Nasal cavity respiratory epithelium epithelial cell of viscerocranial mucosa (primary cell): ENCODE measurements at places on chromosomes 2 and 18. TPM values are rescaled to one million over a fixed set of nuclear protein-coding genes. Genes with fewer than 3 reads are reported as not detected.

TMEM198 gene
- total RNA-seq = 0.34 and 0.36 TPM in 2 replicates

PSMG2 gene
- 36.1 and 48.9 TPM in 2 replicates for total RNA-seq

HRH4 gene
- 0.21 and 0.34 TPM in 2 replicates for total RNA-seq

SUCLG1 gene
- total RNA-seq = 44.4 and 45.1 TPM in 2 replicates

CHCHD5 gene
- total RNA-seq = 4.9 and 10.6 TPM in 2 replicates

CRYBA2 gene
- total RNA-seq = not detected in 2 replicates

CMPK2 gene
- 0.34 and 0.57 TPM in 2 replicates for total RNA-seq

SGPP2 gene
- total RNA-seq = 13.0 and 45.8 TPM in 2 replicates

UGT1A8 gene
- under 0.01 and 0.14 TPM in 2 replicates for total RNA-seq

RUFY4 gene
- not detected in 2 replicates for total RNA-seq

BAZ2B gene
- total RNA-seq = 60.8 and 83.6 TPM in 2 replicates

TMEM169 gene
- total RNA-seq = 0.14 and 0.34 TPM in 2 replicates

ASPRV1 gene
- 0.21 and 0.34 TPM in 2 replicates for total RNA-seq

CD226 gene
- 0.34 and 1.8 TPM in 2 replicates for total RNA-seq

UGT1A3 gene
- 2.8 TPM in 1 of 2 replicates, not detected in the other for total RNA-seq

CCDC74B gene
- total RNA-seq = 0.34 and 1.00 TPM in 2 replicates

AQP12B gene
- total RNA-seq = not detected in 2 replicates

NT5DC4 gene
- 0.07 TPM in 1 of 2 replicates, not detected in the other for total RNA-seq

KCNJ3 gene
- total RNA-seq = not detected in 2 replicates

ST8SIA5 gene
- total RNA-seq = 0.07 TPM in 1 of 2 replicates, not detected in the other

IL37 gene
- not detected in 2 replicates for total RNA-seq

AFF3 gene
- total RNA-seq = under 0.01 TPM in 1 of 2 replicates, not detected in the other

ALLC gene
- total RNA-seq = not detected in 2 replicates

C1QL2 gene
- total RNA-seq = not detected in 2 replicates

RAMP1 gene
- 0.34 and 3.9 TPM in 2 replicates for total RNA-seq

SPP2 gene
- not detected in 2 replicates for total RNA-seq

ANKRD36 gene
- 8.5 and 20.7 TPM in 2 replicates for total RNA-seq

MAP2 gene
- 13.2 and 19.1 TPM in 2 replicates for total RNA-seq

TTC32 gene
- total RNA-seq = 5.1 and 6.2 TPM in 2 replicates

RRM2 gene
- 0.57 and 1.0 TPM in 2 replicates for total RNA-seq

UGT1A5 gene
- total RNA-seq = 2.3 TPM in 1 of 2 replicates, not detected in the other

CACNB4 gene
- total RNA-seq = under 0.01 and 0.43 TPM in 2 replicates

GKN1 gene
- not detected in 2 replicates for total RNA-seq

YES1 gene
- total RNA-seq = 162 and 241 TPM in 2 replicates

IL36RN gene
- 2.0 and 5.1 TPM in 2 replicates for total RNA-seq

CROCC2 gene
- not detected in 2 replicates for total RNA-seq

PDE1A gene
- 0.21 and 0.34 TPM in 2 replicates for total RNA-seq

ZAP70 gene
- total RNA-seq = 0.07 TPM in 1 of 2 replicates, not detected in the other

SERPINB13 gene
- 16.7 and 114 TPM in 2 replicates for total RNA-seq

C2orf66 gene
- under 0.01 and 0.93 TPM in 2 replicates for total RNA-seq

TIGD1 gene
- 1.0 and 2.8 TPM in 2 replicates for total RNA-seq

ZFP36L2 gene
- 7.9 and 32.5 TPM in 2 replicates for total RNA-seq

ZDBF2 gene
- total RNA-seq = 9.9 and 12.7 TPM in 2 replicates

BOLL gene
- not detected in 2 replicates for total RNA-seq

RASGRP3 gene
- total RNA-seq = under 0.01 and 0.50 TPM in 2 replicates

NAT8 gene
- total RNA-seq = not detected in 2 replicates

GNLY gene
- under 0.01 TPM in 1 of 2 replicates, not detected in the other for total RNA-seq

CDKL4 gene
- total RNA-seq = 0.34 and 0.57 TPM in 2 replicates

ERBB4 gene
- 0.14 TPM in 1 of 2 replicates, not detected in the other for total RNA-seq

MEP1B gene
- total RNA-seq = under 0.01 TPM in 1 of 2 replicates, not detected in the other
